Cortex of kidney (tissue), 1 donor: ENCODE measurements at places on chromosomes 5 and 9.

GRCh38 chr5:37471666-37472197 lies 92.6 kb downstream of the WDR70 start:
- DNase-seq = no peak

DNA sequence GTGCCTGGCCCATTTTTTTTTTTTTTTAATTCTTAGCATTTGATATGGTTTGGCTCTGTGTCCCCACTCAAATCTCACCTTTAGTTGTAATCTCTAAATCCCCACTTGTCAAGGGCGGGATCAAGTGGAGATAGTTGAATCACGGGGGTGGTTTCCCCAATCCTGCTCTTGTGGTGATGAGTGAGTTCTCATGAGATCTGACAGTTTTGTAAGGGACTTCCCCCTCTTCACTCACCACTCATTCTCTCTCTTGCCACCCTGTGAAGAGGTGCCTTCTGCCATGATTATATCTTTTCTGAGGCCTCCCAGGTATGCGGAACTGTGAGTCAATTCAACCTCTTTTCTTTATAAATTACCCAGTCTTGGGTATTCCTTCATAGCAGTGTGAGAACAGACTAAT lies 27.2 kb downstream of the NDUFAF2 start:
- DNase-seq = no peak

GRCh38 chr9:104177003-104177611 lies 83.0 kb downstream of the SMC2 start:
- DNase-seq = no peak

- no peak for DNase-seq
Observed at GRCh38 chr5:151697452-151697851, 10.7 kb upstream of the SPARC start.

GRCh38 chr5:75623846-75624245 lies 12.6 kb downstream of the ANKDD1B start:
- no peak for DNase-seq

DNA sequence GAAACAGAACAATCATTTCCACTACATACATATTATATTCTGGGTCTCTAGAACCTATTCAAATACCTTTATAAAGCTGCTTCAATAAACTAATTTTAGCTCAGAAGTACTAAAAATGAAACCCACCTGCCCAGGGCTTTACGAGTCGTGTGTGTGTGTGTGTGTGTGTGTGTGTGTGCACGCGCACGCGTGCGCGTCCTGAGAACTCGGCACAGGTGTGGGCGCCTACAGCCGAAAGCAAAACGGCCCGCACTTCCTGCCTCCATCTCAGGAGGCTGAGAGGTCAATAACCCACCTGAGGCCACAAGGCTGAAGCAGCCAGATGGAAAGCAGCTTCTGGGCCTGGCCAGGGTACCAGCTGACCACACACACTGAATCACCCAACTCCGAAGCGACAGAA lies 3.0 kb downstream of the CLPTM1L start:
- DNase-seq = no peak

- DNase-seq = no peak
Observed at GRCh38 chr9:114382699-114383520, 4.9 kb downstream of the AKNA start.

DNA sequence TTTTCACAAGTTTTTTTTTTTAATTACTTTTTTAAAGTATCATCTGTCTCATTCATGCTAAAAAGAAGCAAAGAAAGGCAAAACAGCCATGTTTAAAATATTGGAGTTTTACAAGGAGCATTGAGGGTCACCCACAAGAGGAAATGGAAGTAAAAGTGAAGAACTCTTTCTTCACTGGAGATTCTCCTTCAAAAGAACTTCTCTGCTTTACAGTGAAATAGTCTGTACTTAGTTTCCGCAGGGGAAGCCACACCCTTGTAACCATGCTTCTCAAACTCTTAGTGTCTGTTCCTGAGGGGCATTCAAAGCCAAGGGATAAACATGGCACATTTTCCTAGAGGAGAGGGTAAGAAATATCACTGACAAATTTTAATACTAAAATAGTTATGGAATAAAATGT lies 8.6 kb downstream of the C9orf72 start:
- DNase-seq = no peak

DNA sequence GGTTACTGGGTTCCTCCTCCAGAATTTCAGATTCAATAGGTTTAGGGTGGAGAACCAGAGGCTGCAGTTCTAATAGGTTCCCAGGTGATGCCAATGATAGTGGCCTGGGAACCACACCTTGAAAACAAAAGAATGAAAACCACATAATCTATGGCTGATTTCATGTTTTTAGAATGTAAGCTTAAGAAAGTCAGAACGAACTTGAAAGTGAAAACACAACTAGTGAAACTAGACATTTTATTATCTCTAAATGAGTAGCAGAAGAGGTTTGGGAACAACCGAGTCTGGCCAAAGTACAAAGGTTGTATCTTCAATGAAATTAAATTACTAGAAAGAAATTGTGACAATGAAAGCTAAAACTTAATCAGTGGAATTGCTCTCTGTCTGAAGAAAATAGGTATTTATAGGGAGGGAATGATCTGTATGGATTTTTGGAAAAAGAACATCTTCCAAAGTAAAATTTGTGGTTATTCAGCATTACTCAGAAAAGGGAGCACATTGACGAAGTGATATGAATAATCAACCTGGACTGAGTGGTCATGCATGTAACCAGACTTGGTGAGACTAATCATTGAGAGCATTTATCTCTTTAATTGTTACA lies 24.9 kb upstream of the CEP120 start:
- no peak for DNase-seq

DNA sequence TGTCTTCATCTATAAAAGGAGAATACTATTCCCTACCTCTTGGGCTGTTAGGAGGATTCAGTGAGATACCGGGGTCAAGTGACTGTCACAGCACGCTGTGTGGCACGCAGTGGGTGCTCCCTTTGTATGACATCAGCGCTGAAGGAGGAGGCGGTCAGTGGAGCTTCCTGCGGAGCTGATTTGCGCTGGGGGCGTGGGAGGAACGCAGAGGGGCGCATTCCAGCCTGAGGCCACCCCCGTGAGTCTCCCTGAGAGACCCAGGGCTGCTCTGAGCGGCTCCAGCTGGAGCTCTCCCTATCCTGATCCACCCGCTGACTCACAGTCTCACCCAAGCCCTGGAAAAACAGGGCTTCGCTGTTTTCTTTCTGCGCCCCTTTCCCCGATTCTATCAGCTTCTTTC lies 24.3 kb upstream of the NEURL1B start:
- DNase-seq = no peak

- no peak for DNase-seq
Observed at GRCh38 chr5:169651526-169651925, 14.5 kb downstream of the DOCK2 start.

GRCh38 chr5:54524082-54524481 lies 6.5 kb downstream of the SNX18 start:
- DNase-seq = no peak

GRCh38 chr5:177472460-177473442 lies 683 bp downstream of the DBN1 start:
- no peak for DNase-seq

GRCh38 chr9:19022206-19022605 lies 10.8 kb downstream of the SAXO1 start:
- no peak for DNase-seq

GRCh38 chr5:149175346-149176105 lies 34.2 kb downstream of the ABLIM3 start:
- DNase-seq = no peak

DNA sequence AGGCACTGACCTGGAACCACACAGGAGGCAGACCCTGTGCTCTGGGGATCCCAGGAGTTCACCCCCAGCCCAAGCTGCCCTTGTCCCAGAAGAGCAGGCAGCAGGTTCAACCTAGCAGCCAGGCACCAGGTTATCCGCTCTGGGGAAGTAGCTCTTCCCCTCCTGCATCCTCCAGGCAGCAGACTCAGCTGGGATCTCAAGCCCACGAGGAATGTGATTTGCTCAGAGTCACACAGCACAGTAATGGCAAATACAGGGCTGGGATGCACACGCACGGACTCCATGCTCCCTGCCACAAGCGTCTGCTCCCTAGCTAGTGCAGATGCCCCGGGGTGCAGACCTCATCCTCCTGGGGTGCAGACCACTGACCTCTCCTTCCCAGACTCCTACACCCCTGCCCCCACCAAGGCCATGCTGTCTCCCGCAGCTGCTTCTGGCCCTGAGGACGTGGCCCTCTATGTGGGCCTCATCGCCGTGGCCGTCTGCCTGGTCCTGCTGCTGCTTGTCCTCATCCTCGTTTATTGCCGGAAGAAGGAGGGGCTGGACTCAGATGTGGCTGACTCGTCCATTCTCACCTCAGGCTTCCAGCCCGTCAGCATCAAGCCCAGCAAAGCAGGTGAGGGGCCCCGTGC lies 25.5 kb downstream of the HK3 start:
- no peak for DNase-seq
